Muscle of back (tissue), 13 donors: ENCODE measurements at places on chromosomes 7 and 10. TPM values are rescaled to one million over a fixed set of nuclear protein-coding genes. Genes with fewer than 3 reads are reported as not detected.

The PHYHIPL gene
- polyA plus RNA-seq: 1.4 TPM

The CYP2C19 gene
- not detected for polyA plus RNA-seq

The MINDY3 gene
- polyA plus RNA-seq: 23.2 TPM

The ZNF248 gene
- polyA plus RNA-seq: 21.5 TPM

The CRYGN gene
- polyA plus RNA-seq: not detected

The AP3M1 gene
- polyA plus RNA-seq: 40.3 TPM

The SNX10 gene
- 1.9 TPM for polyA plus RNA-seq

The TSC22D4 gene
- 31.4 TPM for polyA plus RNA-seq
